ENCODE measurements at places on chromosomes 6 and 20. TPM values are rescaled to one million over a fixed set of nuclear protein-coding genes. Genes with fewer than 3 reads are reported as not detected.
A peak's percentile ranks its signal among the peaks of the same experiment; 100 is the strongest.

Gene SEL1L2
- not detected for total RNA-seq

Gene CLVS2
- total RNA-seq, result 0.03 TPM

Gene SLC17A2
- total RNA-seq, result not detected

Gene CST9
- total RNA-seq, result not detected

Gene ROS1
- total RNA-seq, result 151 TPM

Gene MATN4
- total RNA-seq, result not detected

Gene TMEM244
- not detected for total RNA-seq

Gene AIF1
- 109 TPM for total RNA-seq

Gene MEI4
- not detected for total RNA-seq

Gene ARMH2
- 0.68 TPM for total RNA-seq

Gene KIAA1755
- total RNA-seq, result 1.3 TPM

Gene C20orf144
- total RNA-seq, result not detected

Gene PDYN
- not detected for total RNA-seq

Gene GLP1R
- 0.35 TPM for total RNA-seq

DNA sequence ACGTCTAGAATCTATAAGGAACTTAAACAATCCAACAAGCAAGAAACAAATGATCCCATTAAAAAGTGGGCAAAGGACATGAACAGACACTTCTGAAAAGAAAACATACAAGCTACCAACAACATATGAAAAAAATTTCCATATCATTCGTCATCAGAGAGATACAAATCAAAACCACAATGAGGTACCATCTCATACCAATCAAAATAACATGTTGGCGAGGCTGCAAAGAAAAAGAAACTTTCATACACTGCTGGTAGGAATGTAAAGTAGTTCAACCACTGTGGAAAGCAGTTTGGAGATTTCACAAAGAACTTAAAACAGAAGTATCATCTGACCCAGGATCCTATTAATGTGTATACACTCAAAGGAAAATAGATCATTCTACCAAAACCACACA, 243.9 kb upstream of the RUNX2 start:
- no peak for DNase-seq

GRCh38 chr6:156630613-156631302, 146.4 kb upstream of the ARID1B start:
- DNase-seq, result no peak

DNA sequence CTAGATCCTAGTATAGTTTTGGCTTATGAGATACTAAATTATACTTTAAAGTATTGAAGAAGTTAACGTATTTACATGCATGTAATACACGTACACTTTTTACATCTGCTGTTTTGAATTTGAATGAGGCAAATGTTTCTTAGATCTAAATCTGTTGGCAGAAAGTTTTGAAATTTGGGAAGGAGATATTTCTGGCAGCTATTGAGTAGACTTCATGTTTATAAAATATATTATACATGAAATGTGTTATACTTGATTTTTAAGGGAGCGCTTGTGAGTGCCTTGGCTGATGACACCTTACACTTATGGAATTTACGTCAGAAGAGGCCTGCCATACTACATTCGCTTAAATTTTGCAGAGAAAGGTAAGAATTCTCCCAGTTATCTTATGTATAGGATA, 34.7 kb downstream of the STXBP5 start:
- no peak for DNase-seq

GRCh38 chr6:140193269-140193668, 818.8 kb upstream of the CITED2 start:
- no peak for DNase-seq

- DNase-seq, result no peak
These were observed 114.1 kb downstream of the KIF16B start for GRCh38 chr20:16459019-16459700.

GRCh38 chr6:5095236-5095635, 10.1 kb downstream of the PPP1R3G start:
- no peak for DNase-seq

DNA sequence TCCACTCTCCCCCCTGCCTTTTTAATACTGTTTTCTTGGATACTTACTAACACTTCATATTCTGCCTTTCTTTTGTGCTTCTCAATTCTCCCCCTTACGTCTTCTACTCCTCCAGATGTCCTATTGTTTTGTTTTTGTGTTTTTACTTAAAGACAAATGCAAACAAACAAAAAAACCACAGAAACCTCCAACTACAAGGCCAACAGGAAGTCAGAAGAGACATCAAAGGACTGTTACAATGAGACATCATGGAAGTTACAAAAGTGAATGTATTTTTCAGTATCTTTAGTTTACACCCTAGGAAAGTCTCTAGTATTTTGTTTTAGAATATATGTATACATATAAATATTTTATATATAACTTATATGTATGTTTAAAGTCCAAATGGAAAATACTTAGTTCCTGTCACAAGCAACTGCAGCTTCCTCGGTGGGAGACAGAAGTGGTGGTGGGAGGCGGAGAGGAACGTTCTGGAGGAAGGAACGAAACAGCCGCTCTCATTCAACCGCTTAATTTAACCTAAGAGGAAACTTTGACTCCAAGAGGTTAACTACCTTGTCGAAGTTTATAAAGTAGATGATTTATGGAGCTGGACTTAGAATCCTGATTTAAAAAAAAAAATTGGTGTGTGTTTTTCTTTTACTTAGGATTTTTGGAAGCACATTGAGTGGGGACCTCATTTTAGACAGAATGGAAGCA, 168.9 kb upstream of the PDE10A start:
- no peak for DNase-seq

DNA sequence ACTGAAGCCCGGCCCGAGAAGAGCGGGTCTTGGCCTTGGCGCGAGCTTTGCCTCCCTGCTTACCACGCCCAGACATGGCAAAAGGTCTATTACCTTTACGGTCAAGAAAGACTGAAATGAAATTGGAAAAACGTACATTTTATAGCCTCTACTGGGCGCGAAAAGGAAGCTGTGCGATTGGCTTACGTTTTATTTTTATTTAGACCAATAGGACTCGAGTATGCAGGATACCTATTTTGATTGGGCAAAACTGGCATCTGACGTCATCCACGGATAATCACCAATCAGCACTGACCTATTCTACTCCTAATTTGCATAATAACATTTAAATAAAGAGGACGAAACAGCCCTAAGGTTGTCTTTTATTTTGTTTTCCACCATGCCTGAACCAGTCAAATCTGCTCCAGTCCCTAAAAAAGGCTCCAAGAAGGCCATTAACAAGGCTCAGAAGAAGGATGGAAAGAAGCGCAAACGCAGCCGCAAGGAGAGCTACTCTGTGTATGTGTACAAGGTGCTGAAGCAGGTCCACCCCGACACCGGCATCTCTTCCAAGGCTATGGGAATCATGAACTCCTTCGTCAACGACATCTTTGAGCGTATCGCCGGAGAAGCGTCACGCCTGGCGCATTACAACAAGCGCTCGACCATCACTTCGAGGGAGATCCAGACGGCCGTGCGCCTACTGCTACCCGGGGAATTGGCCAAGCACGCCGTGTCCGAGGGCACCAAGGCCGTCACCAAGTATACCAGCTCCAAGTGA, 97.4 kb downstream of the OR2B2 start:
- no peak for DNase-seq

GRCh38 chr6:90005048-90005827, 111.0 kb downstream of the GJA10 start:
- no peak for DNase-seq

GRCh38 chr20:64009811-64010387, 26.1 kb upstream of the C20orf204 start:
- no peak for DNase-seq

- no peak for DNase-seq
These were observed 55.4 kb downstream of the LAMA4 start for GRCh38 chr6:112199001-112199403.

DNA sequence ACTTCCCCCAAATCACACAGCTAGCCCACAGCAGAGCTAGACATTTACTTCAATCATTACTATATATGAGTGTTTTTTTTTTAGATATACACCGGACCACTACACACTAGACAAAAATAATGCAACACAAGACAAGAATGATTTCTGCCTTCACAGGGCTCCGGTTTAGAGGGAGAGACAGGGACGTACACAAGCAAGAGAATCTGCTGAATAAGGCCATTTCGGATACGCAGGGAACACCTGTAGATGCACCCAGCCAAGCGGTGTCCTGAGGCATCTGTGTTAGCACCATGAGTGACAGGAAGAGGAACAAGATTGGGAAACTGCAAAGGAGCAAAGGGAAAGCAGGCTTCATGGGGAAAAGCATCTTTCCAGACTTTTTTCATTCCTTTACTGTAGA, 45.7 kb downstream of the HS3ST5 start:
- no peak for DNase-seq

GRCh38 chr20:10357974-10358373, 76.0 kb downstream of the MKKS start:
- DNase-seq, result no peak

- DNase-seq, result no peak
These were observed 394.3 kb upstream of the SOX4 start for GRCh38 chr6:21199262-21199661.

DNA sequence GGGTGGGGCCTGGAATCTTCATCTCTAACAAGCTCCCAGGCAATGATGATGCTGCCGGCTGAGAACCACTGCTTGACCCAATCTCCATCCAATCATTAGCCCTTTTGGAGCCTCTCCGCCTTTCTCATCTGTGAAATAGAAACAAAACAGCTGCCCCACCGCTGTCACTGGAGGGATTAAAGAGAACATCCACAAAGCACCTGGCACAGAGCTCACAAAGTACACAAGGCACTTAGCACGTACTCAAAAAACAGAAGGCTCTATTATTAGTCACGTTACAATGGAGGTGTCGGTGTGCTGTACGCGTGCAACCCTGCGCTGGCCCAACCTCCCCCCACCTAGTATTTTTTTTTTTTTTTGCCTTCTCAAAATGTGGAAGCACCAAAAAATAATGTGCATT, 213.5 kb upstream of the ARID1B start:
- no peak for DNase-seq

GRCh38 chr20:15045246-15045645, 707.8 kb upstream of the FLRT3 start:
- no peak for DNase-seq

DNA sequence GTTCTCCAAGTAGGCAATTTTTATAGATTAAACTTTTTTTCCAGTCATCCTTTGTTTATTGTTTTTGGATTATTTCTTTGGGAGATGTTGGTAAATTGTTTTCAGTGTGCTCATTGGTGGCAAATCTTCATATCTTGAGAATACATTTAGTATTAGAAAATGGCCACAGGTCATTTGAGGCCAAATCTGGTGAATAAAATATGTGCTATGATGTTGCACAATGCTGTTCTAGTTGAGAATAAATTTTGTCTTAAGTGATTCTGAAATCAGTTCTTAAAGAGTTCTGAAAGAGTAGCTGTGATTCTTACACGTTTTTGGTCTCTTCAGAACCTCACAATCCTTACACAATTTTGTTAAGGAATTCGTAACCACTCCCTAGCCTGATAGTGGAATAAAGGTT, 20.1 kb downstream of the CDKAL1 start:
- no peak for DNase-seq

- DNase-seq, result peak; percentile 46
These were observed 25.3 kb downstream of the RIPOR2 start for GRCh38 chr6:24910331-24910960.

GRCh38 chr6:85628353-85628752, 14.3 kb downstream of the SYNCRIP start:
- DNase-seq, result no peak

DNA sequence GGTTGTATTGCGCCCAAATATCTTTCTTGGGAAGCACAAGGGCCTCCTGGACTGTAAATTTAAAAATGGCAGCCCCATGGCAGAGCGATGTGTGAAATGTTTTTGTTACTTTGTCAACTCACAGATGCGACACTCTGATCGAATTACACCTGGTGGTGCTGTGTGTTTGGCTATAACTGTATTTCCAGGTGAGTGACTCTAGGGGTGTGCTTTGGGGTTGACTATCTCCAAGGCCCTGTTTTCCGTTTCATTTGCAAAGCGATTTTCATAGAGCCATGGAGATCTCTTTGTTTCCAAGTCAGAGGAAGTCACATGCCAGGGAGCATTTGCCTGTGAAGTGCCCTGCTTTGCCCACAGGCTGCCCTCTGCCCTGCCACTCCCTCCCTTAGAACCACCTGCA, 93.5 kb downstream of the CDC5L start:
- no peak for DNase-seq

DNA sequence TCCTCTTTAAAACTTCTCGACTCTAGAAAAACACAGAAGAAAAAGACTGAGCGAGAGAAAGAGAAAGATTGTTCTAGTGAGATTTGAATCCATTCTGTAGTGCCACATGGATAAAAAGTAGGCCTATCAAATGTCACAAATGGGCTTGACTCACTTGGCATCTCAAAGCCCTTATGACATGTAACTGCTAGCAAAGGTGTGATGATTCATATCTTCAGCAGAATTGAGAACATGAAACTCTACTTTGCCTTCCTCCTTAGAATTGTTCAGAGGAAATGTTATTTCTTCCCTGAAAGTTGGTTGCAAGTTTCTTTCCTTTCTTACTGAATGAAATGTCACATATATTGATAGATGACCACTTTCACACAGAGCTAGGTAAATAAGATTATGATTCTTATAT, 40.4 kb upstream of the DUSP22 start:
- no peak for DNase-seq

GRCh38 chr6:113050010-113050858, 703.1 kb downstream of the RFPL4B start:
- no peak for DNase-seq

DNA sequence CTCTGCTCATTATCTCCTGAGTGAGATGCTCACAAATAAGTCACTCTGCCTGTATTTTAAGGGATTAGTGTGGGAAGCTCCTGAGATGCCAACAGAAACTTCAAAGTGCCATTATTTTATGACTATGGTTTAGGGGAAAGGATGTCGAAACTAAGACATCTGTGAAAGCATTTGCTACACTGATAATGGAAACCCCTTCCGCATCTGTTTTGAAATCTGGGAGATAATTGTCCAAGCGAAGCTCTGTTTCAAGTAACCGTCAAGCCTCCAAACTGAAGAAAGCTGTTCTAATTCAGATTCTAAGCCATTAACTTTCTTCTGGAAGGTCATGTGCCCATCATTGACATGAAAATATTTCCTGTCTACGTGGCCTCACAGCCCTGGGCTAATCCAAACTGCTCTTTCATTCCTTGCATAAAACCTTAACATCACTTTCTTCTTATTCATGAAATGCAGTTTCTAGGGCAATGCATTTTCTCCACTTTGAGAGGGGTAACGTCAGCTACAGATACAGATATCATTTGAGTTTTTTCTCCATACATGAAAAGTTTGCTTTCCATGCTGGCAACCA, 932.0 kb downstream of the C6orf118 start:
- no peak for DNase-seq

- DNase-seq, result no peak
These were observed 793 bp upstream of the TRIM40 start for GRCh38 chr6:30135147-30135546.

DNA sequence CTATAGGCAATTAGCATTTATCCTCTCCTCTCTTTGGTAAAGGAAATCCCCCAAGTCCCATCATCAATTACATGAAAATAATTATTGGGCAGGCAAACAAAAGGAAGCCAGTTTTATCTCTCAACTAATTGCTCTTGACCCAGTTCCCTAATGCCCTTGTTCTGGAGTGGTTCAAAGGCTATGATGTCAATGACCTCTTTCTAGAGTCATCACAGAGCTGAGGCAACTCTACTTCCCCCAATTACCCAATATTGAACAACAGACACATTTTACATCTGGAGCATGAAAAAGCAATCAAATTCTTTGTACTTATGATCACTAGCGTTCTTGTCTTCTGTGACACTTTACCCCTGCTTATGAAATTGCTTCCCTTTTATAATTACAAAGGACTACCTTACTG, 43.5 kb downstream of the NT5E start:
- no peak for DNase-seq

- DNase-seq, result no peak
These were observed 12.8 kb downstream of the STK4 start for GRCh38 chr20:44979090-44979621.
